ENCODE measurements at places on chromosomes 2 and 18.

- DNase-seq, result no peak
Measured at GRCh38 chr18:80163183-80163582, 54.1 kb downstream of the ADNP2 start.

DNA sequence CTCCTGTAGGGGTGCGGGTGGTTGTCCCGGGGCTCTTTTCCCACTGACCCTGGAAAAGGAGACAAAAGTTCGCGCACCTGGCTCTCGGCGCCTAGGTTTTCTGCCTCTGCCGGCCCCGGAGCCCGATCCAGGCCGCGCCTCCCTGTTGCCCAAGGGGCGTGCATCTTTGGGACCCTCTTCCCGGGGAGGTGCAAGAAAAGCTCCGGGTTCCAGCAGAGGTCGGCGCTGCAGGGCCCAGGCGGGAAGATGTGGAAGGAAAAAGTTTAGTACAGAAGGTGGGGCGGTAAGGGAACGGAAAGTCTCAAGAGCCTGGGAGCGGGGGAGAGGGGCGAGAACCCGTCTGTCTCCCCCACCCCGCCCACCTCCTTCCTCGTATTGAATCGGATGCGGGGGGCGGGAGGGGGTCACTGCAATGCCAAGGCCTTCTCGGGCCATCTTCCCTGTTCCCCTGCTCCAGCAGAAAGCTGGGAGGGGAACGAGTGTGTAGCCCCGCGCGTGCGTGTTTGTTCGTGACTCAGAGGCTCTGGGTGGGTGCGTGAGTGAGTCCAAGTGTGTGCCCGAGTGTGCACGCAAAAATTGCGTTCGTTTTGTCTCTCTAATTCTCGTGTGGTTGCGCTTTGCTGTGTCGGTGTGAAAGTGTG is 6.3 kb upstream of the EN1 start:
- no peak for DNase-seq

- DNase-seq, result no peak
Measured at GRCh38 chr2:235716875-235717496, 223.1 kb downstream of the AGAP1 start.

GRCh38 chr18:56517761-56518160 is 120.6 kb downstream of the TXNL1 start:
- DNase-seq, result no peak

- DNase-seq, result no peak
Measured at GRCh38 chr2:61995515-61995914, 90.0 kb downstream of the COMMD1 start.

GRCh38 chr2:26678035-26678434 is 14.5 kb upstream of the KCNK3 start:
- DNase-seq, result no peak

Data from activated naive CD4-positive, alpha-beta T cell treated with anti-CD3 and anti-CD28 coated beads for 36 hours (primary cell).